ENCODE measurements at places on chromosomes 2 and 18. TPM values are rescaled to one million over a fixed set of nuclear protein-coding genes. Genes with fewer than 3 reads are reported as not detected.

EMILIN2 gene
- 23.4 TPM for total RNA-seq

B4GALT6 gene
- 6.0 TPM for total RNA-seq

ITGA6 gene
- total RNA-seq, result 7.7 TPM

GRCh38 chr2:239387811-239388210 lies 13.0 kb downstream of the HDAC4 start:
- no peak overlapping the region for H3K4me3 ChIP-seq
- H3K27me3 ChIP-seq, result no peaks in the 10 kb centered on the region
- DNase-seq, result no peak
- H3K4me1 ChIP-seq, result no peaks in the 10 kb centered on the region

DNA sequence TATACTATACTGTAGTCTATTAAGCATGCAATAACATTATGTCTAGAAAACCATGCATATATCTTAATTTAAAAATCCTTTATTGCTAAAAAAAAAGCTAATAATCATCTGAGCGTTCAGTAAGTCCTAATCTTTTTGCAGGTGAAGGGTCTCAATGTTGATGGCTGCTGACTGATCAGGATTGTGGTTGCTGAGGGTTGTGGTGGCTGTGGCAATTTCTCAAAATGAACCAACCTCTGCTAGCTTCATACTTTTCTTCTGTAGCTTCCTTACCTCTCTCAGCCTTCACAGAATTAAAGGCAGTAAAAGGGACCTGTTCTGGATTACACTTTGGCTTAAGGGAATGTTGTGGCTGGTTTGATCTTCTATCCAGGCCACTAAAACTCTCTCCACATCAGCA lies 235.8 kb downstream of the NBAS start:
- H3K4me3 ChIP-seq, result no peak overlapping the region
- H3K36me3 ChIP-seq, result peaks cover 11% of the 10 kb centered on the region
- H3K27ac ChIP-seq, result no peak overlapping the region
- no peak for DNase-seq
- H3K4me1 ChIP-seq, result no peaks in the 10 kb centered on the region

DNA sequence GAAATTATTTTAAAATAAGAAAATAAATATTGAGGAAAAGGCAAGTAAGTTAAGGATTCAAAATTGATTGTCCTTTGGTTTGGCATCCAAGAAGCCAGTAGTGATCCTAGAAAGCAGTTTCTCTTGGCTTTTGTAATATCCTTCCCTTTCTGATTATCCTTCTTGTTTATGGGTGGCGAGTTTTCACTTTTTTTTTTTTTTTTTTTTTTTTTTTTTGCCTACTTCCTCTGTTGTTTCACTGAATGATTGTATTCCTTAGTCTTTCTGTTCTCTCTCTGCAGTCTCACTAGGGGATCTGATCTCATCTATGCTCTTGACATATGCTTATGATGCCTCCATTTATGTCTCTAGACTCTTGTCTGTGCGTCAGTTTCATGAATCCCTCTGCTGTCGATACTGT lies 4.2 kb downstream of the NAPG start:
- no peaks in the 10 kb centered on the region for H3K27me3 ChIP-seq
- no peak overlapping the region for H3K4me3 ChIP-seq
- peaks cover 19% of the 10 kb centered on the region for H3K4me1 ChIP-seq
- no peaks in the 10 kb centered on the region for H3K36me3 ChIP-seq
- H3K27ac ChIP-seq, result no peak overlapping the region

GRCh38 chr2:204356151-204356641 lies 189.1 kb upstream of the PARD3B start:
- no peaks in the 10 kb centered on the region for H3K4me1 ChIP-seq
- H3K4me3 ChIP-seq, result no peak overlapping the region
- no peak for DNase-seq
- H3K36me3 ChIP-seq, result no peaks in the 10 kb centered on the region
- no peak overlapping the region for H3K27ac ChIP-seq
- no peaks in the 10 kb centered on the region for H3K27me3 ChIP-seq

DNA sequence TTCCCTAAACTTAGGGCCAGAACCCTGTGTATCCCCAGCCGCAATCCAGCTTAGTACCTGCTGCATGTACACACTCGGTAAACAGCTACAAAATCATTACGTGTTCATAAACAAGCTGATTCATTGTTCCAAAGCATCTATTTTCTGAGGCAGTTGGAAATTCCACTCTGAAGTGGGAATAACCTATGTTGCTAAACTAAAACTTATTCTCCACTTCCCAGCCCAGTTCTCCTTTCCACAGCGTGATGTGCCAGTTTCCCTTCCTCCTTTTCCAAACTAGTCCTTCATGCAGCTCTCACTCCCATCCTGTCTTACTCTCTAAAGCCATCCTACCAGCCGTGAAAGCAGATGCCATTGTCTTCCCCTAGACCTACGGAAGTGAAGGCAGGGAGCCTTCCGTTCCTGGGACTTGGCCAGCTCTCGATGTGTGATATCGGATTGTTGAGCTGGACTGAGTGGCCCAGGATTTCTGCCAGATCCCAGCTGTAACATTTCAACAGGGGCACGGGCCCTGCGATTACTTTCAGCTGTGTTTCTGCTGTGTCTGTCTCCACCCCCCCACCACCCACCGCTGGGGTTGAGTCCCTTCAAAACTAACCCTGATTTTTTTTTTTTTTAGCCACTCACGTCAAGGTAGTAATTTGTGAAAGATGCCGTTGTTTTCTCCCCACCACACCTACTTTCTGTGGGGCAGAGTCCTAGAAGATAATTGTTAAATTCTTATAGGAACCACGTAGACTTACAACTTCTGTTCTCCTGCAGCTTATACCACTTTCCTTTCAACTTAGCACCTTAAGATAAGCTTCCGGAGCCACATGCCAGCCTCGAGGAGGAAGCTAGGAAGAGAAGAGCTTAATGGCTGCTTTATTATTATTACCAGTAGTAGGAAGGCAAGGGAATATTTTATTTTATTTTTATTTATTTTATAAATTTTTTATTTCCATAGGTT lies 100.9 kb downstream of the CRIM1 start:
- H3K4me1 ChIP-seq, result peaks cover 96% of the 10 kb centered on the region
- H3K4me3 ChIP-seq, result peak overlapping the region; percentile 26
- peak; percentile 98 for DNase-seq
- no peaks in the 10 kb centered on the region for H3K27me3 ChIP-seq
- H3K36me3 ChIP-seq, result no peaks in the 10 kb centered on the region
- H3K27ac ChIP-seq, result peak overlapping the region; percentile 74
